ENCODE measurements at places on chromosomes 16 and 17.

DNA sequence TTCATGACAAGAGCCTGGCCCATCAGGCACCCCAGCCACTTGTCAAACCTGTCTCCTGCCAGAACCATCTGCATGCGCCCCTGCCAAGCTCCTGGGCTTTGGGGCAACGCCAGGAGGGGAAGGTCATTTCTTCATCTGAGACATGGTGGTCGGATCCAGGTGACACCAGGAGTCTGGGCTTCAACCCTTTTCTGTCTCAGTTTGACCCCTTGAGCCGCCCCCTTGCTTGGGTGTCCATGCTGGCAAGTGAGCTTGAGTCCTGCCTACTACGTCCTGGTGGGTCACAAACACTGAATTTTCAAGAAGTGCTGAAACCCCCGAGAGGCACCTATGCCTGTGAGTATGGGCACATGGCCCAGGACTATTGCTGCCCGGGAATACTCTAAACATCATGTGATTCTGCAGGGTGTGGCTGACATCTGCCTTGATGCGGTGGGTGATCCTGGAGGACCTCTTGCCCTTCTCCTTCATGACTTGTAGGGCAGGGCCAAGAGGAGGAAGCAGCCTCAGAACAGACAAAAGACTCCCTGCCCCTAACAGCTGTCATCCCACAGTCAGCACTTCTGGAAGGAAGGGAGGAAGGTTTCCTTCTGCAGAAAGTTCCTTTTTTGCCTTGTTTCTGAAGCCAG, 43.4 kb downstream of the TNFRSF13B start:
- DNase-seq = no peak

- DNase-seq = peak; percentile 58
These were observed 201.8 kb upstream of the CDH5 start for GRCh38 chr16:66164581-66165247.

GRCh38 chr16:35150805-35151312, 1691.4 kb downstream of the TP53TG3F start:
- no peak for DNase-seq

DNA sequence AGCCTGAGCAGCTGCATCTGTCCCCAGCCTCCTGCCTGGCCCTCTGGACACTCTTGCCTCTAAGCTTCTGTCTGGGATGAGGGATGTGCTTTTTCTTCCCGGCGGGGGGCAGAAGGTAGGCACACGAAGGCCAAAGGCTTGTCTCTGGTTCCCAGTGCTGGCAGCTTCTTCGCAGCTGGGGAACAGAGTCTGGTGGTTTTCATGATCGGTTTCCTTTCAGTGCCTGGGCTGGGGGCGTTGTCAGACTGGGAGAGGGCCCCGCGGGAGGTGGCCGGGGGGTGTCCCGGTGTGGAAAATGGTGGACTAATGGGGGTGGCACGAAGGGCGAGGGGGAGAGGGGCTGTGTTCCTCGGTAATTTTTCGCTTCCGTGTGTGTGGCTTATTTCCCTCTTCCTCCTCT, 988 bp downstream of the RAP1GAP2 start:
- no peak for DNase-seq

GRCh38 chr17:61411011-61411260, 11.3 kb downstream of the TBX2 start:
- DNase-seq = no peak

DNA sequence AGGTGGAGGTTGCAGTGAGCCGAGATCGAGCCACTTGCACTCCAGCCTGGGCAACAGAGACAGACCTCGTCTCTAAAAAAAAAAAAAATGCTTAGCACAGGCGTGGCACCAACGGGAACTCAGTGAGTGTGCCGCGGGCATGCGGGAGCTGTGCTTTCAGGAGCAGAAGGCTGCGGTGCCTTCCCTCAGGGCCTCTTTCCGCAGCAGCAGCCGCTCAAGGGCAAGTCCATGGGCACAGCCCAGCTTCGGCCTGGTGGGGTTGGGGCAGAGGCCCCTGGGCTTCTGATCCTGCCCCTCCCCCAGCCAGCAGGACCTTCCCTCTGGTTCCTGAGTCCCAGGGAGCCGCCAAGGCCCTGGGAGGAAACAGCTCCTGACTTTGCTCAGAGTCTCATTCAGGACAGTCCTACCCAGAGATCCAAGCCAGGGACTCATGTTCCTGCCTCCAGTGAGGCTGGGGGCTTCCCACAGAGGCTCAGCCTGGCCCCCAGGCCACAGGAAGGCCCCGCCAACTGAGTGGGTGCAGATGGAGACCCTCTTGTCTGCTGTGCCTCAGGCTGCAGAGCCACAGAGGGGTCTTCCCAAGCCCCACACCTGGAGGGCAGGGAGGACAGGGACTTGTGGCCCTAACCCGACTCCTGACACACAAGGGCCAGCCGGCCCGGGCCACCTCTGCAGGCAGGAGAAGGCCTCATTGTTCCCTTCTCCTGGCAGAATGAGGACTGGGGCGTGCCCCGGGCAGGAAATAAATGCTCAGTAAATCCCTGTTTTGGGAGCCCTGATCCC, 3.3 kb upstream of the ZG16B start:
- no peak for DNase-seq

- no peak for DNase-seq
These were observed 24.8 kb downstream of the ZFPM1 start for GRCh38 chr16:88477631-88478519.

DNA sequence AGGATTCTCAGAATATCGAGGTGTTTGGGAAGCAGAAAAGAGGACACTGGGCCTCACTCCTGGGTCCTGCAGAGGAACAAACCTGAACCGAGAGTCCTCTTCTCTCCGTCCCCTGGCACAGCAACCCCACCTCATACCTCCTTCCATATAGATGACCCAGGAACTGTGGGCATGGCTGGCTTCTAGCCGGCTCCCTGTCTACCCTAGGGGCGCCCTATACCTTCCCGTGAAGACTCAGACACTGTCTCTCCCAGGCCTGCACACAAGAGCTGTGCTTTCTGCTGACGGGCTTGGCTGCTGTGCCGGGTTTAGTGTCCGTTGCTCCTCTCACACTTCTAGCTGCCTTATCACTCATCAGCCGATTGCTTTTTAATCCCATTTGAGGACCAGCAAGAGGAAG, 46.5 kb upstream of the CRISPLD2 start:
- no peak for DNase-seq

DNA sequence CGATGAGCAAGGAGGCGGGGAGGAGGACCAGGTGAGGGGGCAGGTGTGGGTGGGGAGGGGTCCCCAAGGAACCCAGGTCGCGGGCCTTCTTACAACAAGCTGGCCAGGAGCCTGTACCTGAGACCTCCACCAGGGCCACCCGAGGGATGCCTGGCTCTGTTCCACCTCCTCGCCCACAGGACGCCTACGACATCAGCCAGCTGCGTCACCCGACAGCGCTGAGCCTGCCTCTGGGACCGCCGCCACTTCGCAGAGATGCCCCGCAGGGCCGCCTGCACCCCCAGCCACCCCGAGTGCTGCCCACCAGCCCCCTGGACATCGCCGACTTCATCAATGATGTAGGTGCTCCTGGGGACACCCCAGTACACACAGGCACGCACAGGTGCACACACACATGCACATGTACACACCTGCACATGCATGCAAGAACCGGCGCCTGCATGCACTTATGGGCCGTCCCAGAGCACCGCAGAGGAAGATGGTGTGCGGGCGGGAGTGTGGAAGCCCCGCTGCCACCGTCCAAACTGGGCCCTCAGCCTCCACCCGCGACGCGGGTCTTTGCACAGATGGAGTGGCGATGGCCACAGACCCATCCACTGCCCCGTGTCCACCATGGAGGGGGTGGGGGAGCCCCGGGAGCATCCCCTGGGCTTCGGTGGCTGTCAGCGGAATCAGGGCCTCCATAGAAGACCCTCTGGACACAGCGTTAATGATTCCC, 6.6 kb downstream of the SLC22A31 start:
- DNase-seq = no peak

- DNase-seq = no peak
These were observed 228.6 kb upstream of the SDK2 start for GRCh38 chr17:73872816-73873215.

DNA sequence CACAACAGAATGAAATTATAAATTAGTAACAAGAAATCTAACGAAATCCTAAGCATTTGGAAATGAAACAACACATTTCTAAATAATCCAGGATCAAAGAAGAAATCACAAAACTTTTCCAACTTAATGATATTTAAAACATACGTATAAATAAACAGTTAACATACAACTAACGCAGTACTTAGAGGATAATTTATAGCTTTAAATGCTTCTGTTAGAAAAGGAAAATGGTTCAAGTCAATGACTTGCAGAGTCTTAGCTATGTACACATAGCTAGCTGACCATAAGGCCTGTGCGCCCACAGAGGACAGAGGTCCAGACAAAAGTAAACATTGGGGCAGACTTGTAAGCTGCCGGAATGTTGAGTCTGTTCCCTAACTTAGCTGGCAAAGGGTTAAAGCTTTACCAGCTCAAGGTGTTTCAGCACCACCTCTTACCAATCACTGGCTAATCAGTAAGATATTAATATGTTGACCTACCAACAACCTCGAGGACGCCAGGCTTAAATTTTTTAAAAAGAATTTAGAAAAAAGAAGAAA, 84.6 kb downstream of the PARN start:
- no peak for DNase-seq
